AG10803 (cell line): ENCODE measurements at places on chromosomes 7 and 10.
A peak's percentile ranks its signal among the peaks of the same experiment; 100 is the strongest.

GRCh38 chr10:83991986-83992753 lies 147.1 kb upstream of the GHITM start:
- no peak for DNase-seq

DNA sequence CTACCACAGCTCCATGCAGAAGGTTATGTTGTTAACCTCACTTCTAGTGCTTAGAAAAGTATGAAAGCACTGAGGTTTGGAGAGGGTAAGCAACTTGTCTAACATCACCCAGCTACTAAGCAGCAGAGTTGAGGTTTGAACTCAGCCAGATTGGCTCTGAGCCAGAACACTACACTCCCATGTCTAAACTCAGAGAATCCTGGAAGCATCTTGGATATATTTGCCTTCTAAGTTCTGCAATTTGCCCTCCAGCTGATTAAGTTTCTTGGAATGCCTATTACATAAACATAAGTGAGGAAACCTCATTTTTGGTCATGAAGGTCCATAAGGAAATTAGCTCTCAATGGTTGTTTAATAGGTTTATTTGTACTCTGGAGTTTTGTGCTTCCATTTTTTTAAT lies 78.1 kb upstream of the PHYHIPL start:
- peak; percentile 87 for DNase-seq

DNA sequence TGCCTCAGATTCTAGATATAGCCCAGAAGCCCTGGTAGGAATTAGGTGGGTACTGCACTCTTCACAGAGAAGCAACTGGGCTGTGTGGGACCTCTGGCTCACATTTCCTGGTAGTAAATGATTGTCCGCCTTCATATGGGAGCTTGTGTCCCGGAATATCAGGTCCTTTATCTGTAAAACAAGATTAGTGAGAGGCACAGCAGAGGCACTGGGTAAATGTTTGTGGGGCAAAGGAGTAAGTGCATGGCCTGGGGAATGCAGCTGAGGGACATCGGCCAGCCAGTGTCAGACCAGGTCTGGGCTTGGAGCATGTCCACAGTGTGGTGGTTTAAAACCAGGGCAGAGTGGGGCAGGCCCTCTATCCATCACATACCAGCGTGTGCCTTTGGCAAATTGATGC lies 323.3 kb upstream of the ZMIZ1 start:
- DNase-seq: no peak

GRCh38 chr7:47611045-47611511 lies 29.2 kb upstream of the TNS3 start:
- DNase-seq: no peak

DNA sequence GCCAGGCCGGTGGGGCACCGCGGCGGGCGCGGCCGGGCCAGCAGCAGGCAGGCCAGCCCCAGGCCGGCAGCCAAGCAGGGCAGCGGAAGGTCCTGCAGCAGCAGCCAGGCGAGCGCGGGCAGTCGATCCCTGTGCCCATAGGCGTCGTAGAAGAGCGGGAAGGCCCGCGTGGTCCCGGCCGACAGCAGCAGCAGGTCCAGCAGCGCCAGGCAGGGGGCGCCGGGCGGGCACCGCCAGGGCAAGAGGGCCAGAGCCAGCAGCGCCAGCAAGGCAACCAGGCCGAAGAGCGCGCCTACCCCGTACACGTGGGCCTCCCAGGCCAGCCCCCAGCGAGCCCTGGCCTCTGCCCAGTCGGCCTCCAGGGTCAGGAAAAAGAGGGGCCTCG lies 8.4 kb upstream of the RBM28 start:
- DNase-seq: peak; percentile 14

- DNase-seq: no peak
Measured at GRCh38 chr7:23520582-23520981, 11.2 kb downstream of the TRA2A start.

DNA sequence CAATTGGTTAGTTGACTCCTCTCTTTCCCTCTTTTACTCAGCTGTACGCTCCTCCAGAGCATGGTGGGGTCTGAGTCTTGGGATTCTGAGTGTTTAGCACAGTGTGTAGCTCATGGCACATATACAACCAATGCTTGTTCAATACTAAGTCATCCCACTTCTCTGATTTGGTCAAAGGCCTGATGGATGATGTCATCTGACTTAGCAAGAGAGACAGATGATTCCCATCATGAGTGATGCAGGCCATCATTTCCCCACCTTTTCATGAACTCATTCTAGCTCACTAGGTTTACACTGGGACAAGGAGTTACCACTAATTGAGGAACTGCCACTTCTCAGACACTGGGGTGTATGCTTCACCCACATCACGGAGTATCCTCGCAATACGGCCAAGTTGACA lies 3.8 kb downstream of the ICA1 start:
- no peak for DNase-seq

GRCh38 chr7:50455658-50456057 lies 5.5 kb upstream of the FIGNL1 start:
- DNase-seq: no peak

GRCh38 chr10:31604096-31604495 lies 285.1 kb downstream of the ZEB1 start:
- peak; percentile 71 for DNase-seq

GRCh38 chr7:66125052-66125694 lies 10.5 kb downstream of the CRCP start:
- peak; percentile 35 for DNase-seq

DNA sequence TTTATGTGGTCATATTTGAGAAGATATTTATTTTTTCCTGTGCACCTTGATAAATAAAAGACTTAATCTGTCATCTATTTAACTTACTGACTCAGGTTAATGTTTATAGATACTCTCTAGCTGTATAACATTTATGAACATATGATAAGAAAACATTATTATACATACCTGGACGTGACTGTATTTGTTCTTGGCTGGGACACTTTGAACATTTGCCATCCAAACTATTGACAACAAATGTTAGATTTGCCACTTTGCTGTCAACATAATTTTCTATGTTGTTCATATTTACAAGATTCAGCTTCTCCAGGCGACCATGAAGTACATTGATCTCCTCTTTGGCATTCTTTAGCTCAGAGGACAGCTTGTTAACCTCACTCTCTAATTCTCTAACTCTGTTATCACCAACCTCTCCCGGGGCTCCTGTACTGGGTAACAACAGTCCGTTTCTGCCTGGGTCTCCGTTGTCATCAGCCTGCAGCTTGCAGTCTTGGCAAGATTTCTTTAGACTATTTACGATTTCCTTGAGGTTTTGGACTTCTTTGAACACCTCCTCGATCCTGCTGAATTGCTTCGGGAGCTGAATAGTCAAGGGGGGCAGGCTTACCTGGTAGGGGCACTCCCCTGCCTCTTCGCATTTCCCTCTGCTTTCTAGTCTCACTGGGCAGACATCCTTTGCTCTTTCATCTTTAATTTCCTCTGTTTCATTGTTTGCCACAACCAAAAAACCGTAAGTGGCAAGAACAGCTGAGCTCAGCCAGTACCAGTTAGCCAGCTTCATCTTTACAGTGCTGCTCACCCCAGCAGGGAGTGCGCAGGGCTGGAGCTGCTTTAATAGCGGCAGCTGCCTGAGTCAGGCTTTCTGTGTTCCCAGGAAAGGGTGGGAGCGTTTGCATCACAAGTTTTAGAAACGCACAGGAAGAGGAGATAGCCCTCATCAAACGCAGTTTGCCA lies at the start of gene FGL2:
Gene FGL2, minus strand, starts transcription at position 807 of the 954 bp plus-strand sequence. Its CDS starts 26 bp downstream, at position 781.
- peak; percentile 52 for DNase-seq

DNA sequence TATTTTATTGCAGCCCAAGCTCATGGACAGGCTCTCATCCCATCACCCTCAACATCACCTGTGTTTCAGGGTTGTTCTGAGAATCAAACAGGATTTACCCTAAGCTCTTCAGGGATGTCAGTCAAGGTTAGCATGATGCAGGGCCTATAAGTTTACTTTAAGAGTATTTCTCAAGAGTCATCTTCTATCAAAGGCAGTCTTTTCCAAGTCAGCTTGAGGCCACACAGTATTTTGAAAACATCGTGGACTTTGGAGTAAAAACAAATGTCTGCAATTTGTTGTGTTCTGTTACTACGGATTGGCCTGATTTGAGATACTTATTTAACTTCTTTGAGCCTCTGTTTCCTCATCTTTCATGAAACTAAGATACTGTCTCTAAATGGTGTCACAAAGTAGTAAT lies 42.0 kb upstream of the NRP1 start:
- no peak for DNase-seq

DNA sequence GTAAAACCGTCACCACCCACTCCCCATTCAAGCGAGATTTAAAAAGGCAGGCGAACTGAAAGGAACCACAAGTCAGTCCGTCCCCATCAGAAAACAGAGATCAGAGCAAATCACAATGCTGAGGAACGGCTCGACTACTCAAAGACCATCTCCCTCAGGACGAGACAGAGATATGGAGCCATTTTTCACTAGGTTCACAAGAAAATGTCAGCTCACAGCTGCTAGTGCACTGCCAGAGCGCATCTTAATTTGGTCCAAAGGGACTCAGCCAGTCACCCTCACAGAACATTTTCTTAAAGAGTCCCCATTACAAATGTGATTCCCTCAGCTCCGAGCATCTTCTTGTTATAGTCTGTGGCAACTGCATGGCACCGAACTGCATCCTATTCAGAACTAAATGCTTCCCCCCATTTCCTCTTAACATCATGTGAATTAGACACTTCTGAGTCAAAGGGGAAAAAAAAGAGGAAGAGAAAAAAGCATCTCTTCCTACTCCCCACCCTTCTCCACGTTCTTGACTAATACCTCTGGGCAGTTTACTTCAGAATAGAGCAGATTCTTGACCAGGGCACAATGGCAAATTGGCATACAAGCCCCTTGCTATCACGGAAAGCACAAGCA lies 683.9 kb downstream of the MAGI2 start:
- DNase-seq: no peak

DNA sequence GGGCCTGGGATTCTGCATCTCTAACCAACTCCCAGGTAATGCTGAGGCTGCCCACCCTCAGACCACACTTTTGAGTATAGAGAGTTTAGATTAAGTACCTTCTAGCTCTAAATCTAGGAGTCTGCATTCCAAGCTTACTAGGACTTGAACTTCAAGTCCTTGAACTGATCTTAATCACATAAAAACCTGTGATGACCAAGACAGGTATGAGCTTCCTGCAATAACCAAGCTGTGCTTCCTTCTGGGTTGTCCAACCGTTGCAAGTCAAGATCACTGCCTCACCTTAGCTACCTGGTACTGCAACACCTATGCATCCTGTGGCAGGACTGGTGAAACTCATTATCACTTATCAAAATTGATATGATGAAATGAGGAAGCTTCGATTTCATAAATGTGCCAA lies 32.9 kb upstream of the RAPGEF5 start:
- DNase-seq: no peak

- DNase-seq: no peak
Measured at GRCh38 chr7:42597300-42597699, 314.6 kb downstream of the C7orf25 start.

- DNase-seq: peak; percentile 38
Measured at GRCh38 chr7:116629051-116629463, 42.9 kb upstream of the MET start.

GRCh38 chr10:15558136-15558535 lies 161.6 kb downstream of the ITGA8 start:
- DNase-seq: peak; percentile 94

DNA sequence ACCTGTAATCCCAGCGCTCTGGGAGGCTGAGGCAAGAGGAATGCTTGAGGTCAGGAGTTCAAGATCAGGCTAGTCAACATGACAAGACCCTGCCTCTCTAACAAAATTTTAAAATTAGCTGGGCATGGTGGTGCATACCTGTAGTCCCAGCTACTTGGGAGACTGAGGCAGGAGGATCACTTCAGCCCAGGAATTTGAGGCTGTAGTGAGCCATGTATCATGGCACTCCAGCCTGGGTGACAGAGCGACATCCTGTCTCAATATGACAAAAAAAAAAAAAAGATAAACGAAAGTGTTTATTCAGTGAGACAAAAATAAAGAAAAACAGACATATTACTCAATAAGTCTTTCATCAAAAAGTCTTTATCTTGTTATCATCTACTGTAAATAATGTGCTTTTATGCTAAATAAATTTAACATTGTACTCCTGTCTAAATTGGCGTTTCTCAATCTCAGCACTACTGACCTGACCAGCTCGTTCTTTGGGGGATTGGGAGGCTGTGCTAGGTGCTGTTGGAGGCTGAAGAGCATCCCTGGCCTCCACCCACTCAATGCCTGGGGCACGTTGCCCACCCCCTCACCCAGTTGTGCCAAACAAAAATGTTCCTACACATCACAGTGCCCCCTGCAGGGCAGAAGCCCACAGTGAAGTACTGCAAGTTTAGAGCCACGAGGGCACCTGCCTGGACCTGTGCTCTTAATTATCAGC lies 57.7 kb downstream of the NCAPG2 start:
- DNase-seq: no peak

DNA sequence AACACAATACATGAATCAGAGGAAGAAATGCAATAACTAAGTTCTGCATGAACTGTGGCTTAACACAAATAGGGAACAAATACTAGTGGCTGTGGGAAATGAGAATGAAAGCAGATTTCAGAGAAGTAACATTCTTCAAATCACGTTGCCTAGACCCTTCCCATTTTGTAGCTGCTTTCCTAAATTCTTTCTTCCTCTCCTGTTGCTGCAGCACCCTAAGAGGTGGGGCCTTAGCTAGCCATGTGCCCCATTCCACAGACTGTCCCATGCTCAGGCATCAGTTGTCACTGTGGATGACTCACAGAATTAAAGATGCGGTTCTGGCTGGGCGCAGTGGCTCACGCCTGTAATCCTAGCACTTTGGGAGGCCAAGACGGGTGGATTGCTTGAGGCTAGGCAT lies 704.7 kb upstream of the C7orf33 start:
- DNase-seq: no peak

GRCh38 chr10:62527019-62527827 lies 153.1 kb downstream of the ZNF365 start:
- DNase-seq: no peak

- DNase-seq: no peak
Measured at GRCh38 chr10:114172776-114173602, 1.0 kb downstream of the CCDC186 start.

DNA sequence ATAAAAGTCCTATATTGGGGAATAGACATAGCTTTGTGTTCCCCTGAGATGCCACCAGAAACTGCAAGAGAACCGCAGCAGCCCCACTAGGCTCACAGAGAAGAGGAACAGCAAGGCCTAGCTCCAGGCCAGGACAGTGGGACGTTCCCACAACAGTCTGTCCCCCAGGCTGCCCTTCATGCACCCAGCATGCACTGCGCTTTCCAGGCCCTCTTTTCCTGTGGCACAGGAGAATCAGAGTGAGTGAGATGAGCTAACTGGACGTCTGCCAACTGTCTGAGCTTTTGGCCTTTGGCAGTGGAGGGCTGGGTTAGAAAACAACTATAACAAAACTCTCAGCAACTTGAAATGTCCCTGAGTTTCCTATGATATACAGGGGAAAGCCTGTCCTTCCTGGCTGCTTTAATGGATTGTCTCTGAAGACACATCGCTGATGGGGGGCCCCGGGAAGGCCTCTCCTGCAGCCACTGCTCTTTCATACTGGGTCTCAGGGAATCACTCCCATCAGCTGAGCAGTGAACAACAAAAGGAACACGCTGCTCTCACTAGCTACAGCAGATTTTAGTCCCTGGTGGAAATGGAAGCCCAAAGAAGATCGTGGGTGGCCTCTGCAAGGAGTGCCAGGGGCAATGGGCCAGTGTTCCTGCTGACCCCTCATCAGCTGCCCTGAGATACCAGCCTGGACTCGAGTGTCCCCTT lies 53.5 kb downstream of the PODXL start:
- DNase-seq: peak; percentile 51

- DNase-seq: no peak
Measured at GRCh38 chr7:92639966-92640365, 49.8 kb upstream of the FAM133B start.
